ENCODE measurements at places on chromosomes 6 and 20.

- DNase-seq: no peak
Measured at GRCh38 chr6:106702046-106702445, 72.7 kb downstream of the QRSL1 start.

DNA sequence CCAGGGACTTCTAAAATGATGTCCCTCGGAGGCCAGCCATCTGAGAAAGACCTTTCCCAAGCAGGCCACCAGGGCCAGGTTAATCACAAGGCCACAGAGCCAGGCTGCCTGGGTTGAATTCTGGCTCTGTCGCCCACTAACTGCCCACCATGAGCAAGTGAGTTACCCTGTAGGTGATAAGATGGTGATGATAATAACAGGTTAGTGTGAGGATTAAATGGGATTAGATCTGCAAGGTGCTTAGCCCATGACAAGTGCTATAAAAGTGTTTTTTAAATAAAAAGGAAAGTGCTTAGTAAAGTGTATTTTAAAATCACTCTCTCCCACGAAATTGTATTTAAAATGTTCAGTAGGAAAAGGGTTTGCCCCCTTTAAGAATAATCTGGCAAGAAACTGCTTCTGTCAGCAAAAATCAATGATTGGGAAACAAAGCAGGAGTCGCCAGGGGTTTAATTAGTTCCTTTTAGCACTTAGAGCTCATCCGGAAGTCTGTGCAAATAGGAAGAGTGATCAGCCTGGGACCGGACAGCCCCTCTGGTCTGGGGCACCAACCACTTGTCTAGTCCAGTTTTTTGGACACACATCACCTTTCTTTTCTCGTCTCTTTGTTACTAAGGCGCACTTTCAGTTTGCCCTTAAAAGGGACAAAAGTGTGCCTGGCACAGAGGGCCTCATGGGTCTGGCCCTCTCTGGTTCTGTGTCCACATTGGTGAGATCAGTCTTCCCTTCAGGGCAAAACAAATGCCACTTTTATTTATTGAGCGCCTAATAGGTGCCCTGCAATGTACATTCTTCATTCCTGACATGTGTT lies 150.4 kb downstream of the GRM4 start:
- no peak for DNase-seq

GRCh38 chr6:166558156-166559005 lies 28.1 kb downstream of the RAMACL start:
- DNase-seq: no peak

DNA sequence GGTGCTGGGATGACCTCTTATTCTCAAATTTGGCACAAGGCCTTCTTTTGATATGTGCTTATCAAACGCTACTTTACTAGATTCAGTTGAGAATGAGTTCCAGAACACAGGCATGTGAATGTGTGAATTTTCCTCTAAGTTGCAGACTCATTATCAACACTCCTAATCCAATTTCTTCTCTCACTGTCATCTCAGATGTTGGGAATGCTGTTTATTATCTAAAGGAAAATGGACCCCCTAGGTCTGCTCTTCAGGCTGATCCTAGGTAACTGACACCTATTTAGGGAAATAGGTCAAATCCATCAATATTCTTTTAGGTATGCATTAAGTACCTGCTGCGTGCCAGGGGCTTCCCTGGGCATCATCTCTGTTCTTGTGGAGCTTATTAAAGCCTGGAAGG lies 215.0 kb upstream of the NOX3 start:
- no peak for DNase-seq

DNA sequence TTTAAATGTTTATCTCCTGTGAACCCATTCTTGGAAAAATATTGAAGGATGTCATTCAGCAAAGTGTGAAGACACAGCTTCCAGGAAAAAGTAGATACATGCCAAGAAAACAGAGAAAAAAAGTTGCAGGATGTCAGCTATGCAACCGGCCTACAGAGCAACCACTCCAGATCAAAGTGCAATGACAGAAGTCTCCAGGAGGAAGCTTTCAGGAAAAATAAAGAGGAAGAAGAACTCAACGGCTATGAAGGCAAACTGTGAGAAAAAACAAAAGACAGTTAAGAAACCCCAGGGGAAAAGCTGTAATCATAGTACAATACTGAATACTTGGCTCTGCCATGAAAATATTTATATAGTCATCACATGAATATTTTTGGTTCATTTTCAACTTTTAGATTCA lies 30.6 kb downstream of the REPS1 start:
- DNase-seq: no peak

GRCh38 chr6:167665698-167666330 lies 160.9 kb upstream of the AFDN start:
- DNase-seq: no peak

DNA sequence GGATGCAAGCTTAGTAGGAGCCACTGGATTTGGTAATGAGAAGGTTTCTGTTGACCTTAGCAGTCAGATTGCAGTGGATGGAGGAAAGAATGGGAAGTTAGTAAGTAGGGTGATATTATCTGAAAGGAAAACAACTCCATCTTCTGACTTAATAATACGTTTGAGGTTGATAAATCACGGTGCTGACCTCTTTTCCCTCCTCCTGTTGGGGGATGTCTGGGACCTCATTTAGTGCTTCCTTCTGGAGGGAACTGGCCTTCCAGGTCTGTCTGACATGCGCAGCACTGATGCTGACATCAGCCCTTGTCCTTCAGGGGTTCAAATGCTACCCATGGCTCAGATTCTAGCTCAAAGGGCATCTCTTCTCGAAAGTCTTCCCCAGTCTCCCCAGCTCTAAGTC lies 48.2 kb upstream of the AKAP12 start:
- no peak for DNase-seq

- no peak for DNase-seq
Measured at GRCh38 chr20:6780433-6781190, 13.1 kb downstream of the BMP2 start.

- no peak for DNase-seq
Measured at GRCh38 chr6:132785936-132786335, 12.5 kb downstream of the SLC18B1 start.

DNA sequence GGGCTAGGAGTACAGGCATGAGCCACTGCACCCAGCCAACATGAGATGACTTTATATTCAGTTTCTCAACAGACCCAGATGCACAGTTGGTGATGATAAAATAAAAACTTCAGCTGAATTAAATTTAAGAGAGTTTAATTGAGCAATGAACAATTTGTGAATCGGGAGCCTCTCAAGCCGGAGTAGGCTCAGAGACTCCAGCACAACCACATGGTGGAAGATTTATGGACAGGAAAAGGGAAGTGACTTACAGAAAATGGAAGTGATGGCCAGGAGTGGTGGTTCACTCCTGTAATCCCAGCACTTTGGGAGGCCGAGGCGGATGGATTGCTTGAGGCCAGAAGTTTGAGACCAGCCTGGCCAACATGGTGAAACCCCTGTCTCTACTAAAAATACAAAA lies 10.4 kb upstream of the BCAS4 start:
- DNase-seq: no peak

DNA sequence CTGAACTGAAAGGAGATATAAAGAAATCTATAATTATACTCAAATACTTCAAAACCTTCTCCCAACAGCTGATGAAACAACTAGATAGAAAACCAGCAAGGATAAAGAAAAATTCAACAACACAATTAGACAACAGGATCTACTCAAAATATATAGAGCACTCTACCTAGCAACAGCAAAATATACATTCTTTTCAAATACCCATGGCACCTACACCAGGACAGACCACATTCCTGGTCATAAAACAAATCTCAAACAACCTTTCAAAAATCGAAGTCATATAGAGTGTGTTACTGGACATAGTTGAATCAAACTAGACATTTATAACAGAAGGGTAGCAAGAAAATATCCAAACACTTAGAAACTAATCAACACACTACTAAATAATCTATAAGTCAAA lies 43.2 kb downstream of the RNF24 start:
- DNase-seq: no peak

DNA sequence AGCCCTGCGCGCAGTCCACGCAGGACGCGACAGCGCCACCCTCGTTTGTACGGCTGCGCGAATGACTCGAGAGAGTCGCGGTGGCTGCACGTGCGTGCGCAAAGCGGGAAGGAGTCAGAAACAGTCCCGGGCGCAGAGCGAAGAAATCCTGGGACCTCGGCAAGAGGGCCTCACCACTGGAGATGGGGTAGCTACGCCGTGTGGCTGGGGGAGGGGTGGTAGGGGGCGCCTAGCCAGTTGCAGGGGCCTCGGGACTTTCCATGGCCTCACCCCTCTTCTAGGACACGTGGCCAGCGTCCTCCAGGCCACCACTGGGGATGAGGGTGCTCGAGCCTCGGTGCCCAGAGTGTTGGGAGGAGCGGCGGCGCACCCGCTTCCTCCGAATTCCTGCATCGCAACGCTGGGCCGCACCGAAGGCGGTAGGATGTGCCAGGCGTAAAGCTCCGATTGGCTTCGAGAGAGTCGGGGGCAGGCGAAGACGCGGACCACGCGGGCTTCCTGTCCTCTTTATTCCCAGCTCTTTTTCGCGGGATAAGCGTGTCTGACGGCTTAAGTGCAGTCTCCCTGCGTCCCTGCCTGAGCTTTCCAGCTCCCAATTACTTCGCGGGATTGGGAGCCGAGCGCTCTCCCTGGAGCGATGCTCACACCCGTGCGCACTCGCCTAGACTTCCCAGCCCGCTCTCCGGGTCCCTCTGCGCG lies 38.7 kb downstream of the NCR2 start:
- no peak for DNase-seq

DNA sequence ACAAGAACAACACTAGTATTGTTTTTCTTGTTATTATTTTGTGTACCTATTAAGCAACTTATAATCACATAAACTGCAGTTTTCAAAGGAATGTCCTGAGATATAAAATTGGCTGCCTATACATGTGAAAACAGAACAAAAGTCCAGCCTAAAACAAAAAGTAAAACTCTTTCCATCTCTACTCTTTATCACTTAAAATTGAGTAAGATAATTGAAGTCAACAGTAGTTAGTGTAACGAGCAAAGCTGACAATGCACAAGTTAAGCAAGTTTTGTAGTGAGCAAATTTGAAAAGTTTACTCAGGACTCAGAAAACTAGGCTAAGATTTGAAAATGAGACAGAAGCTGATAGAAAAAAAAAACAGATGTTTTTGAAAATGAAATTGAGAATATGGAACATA lies 941.4 kb upstream of the MAN1A1 start:
- DNase-seq: no peak

GRCh38 chr6:44265722-44266233 lies 427 bp upstream of the NFKBIE start:
- no peak for DNase-seq

DNA sequence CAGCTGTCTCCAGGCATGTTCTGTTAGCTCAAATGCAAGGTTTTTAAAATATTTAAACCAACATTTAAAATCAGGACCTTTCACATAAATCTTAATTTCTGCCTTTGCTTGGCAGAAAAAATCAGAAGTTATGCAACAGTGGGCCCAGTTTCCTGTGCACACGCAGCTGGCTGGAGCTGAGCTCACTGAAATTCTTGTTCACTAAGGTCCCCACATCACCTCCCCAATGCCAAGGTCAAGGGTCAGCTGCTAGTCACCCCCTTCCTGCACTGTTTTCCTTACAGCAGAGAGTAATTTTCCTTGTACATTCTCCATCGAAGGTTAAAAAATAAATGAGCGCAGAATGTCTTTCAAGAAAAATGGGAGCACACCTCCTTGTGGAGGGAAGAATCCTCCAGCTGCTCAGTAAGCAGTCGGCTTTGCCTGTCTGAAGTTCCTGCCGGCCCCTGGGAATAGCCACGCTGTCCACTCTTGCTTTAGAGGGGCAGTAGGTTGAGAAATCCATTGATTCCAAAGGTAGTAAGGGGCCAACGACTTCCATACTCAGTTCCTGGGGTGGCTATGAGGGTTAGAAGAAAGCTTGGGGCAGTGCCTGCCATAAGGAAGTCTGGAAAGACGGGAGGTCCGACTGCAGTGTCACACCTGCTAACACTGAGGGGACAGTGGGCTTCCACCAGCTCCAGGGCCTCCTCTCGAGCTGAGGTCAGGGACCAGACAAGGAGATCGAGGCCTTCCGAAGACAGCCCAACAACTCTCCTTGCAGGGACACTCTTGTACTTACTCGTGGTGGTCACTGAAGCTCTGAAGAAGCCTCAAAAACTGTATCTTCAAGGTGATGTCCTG lies 56.8 kb downstream of the MYH7B start:
- no peak for DNase-seq

- no peak for DNase-seq
Measured at GRCh38 chr6:148700741-148701311, 46.0 kb upstream of the UST start.

DNA sequence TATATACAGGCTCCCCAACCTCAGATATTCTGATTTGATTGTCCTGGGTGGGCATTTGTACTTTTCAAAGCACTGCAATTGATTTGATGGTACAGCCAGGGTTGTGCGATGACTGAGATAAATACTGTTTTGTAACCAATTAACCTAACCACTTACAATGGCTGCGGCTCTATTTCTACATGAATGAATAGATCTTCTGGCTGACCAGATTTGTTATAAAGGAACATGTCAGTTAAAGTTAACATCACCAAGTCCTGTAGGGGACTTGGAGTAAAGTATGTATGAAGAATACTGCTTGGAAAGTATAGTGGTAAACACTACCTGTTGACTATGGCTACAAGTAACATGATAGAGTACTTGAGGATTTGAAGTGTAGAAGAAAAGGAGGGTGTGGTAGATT lies 369.2 kb upstream of the JAG1 start:
- DNase-seq: no peak

GRCh38 chr6:15535495-15536197 lies 127.2 kb downstream of the DTNBP1 start:
- no peak for DNase-seq

- no peak for DNase-seq
Measured at GRCh38 chr6:107712665-107713551, 111.2 kb downstream of the SCML4 start.

DNA sequence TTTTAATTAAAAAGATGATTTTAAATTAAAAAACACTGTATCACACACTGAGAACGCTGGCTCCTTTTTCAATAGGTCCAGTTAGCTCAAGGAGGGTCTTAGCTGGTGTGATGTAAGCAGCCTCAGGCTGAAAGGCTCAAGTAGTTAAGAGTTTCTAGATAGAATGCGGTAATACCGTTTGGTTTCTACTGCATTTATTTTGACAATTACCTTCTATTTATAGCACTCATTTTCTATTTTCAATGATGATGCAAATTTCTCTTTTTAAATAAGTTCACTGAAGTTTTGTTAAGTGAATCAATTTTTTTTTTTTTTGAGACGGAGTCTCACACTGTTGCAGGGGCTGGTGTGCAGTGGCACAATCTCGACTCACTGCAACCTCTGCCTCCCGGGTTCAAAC lies 87.1 kb downstream of the PREX1 start:
- no peak for DNase-seq

- DNase-seq: no peak
Measured at GRCh38 chr20:5908981-5909380, 41.4 kb downstream of the TRMT6 start.

DNA sequence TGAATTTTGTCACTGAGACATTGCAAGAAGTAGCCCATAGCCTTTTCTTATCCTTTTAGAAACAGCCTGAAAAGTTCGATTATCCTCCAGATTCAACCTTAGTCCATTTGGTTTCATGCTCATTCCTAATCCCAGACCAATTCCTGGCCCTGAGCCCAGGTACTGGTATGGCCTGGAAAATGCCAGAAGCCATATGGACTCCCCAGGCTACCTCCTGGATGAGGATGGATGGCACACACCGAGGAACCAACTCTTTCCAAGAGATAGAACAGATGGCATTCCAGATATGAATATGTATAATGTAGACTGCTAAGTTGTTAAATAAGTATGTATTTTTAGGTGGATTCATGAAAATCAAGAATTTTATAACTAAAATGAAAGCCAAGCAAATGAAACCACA lies 51.6 kb upstream of the SNAP25 start:
- no peak for DNase-seq

- no peak for DNase-seq
Measured at GRCh38 chr6:90485635-90486277, 101.1 kb downstream of the MAP3K7 start.

Measured in ovary (tissue), 10 donors.